ENCODE measurements at places on chromosomes 16 and 17.

- DNase-seq: no peak
Measured at GRCh38 chr16:24577167-24577566, 37.8 kb downstream of the RBBP6 start.

DNA sequence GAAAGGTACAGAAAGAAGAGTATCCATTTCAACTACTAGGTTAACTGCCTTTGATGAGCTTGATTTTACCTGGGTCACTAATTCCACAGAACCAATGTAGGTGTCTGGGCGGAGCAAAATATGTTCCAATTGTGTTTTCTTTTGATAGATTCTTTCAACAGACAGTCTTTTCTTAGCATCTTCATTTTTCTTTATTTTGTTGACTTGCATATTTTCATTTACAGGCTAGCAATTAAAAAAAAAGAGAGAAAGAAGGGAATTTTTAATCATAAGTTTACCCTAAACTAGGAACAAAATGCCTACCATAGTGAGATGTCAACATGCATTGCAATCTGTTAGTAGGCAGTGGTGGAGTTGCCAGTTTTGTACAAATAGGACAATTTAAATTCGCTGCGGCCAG lies 1.0 kb downstream of the TOP2A start:
- no peak for DNase-seq

DNA sequence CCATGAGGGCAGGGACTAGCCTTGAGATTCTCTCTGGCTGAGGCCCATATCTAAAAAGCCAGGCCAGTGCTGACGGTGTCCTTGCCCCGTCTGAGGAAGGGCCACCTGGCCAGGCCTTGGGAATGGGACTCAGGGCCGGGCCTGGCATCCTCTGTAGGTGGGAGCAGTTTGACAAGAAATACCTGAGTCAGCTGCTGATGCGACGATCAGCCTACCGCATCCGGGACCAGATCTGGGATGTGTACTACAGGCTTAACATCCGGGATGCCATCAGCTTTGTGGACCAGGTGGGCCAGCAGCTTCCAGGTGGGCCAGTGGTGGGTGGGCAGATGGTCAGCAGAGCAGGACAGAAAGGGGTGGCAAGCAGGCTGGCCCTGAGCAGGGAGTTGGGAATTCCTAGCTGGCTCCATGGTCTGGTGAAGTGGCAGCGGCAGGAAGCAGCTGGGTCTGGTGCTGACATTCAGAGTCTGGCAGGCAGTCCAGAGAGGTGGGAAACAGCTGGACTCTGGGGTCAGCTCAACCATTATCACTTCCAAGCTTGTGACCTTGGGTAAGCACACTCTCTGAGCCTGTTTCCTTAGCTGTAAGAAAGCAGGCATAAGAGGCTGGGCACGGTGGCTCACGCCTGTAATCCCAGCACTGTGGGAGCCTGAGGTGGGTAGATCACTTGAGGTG lies 9.5 kb downstream of the SLC9A5 start:
- DNase-seq: no peak

GRCh38 chr17:43316522-43317142 lies 82.2 kb upstream of the ARL4D start:
- DNase-seq: no peak

GRCh38 chr16:84717484-84717883 lies 17.7 kb downstream of the USP10 start:
- no peak for DNase-seq

DNA sequence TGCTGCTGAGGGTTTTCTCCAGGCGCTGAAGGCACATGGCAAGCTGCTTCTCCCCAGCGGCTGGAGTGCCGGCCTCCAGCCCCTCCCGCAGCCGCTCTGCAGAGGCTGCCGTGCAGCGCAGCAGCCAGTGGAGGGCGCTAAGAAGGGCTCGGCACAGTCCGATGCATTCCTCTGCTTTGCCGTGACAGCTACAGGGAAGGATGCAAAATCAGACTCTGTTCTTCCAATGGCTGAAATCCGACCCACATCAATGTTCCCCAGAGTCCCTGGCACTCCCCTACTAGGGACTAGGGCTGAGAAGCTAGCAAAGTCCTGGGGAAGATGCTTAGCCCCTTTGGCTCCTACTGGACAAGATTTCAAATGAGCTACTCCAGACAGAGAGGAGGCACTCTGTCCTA lies 19.0 kb downstream of the MED24 start:
- no peak for DNase-seq

DNA sequence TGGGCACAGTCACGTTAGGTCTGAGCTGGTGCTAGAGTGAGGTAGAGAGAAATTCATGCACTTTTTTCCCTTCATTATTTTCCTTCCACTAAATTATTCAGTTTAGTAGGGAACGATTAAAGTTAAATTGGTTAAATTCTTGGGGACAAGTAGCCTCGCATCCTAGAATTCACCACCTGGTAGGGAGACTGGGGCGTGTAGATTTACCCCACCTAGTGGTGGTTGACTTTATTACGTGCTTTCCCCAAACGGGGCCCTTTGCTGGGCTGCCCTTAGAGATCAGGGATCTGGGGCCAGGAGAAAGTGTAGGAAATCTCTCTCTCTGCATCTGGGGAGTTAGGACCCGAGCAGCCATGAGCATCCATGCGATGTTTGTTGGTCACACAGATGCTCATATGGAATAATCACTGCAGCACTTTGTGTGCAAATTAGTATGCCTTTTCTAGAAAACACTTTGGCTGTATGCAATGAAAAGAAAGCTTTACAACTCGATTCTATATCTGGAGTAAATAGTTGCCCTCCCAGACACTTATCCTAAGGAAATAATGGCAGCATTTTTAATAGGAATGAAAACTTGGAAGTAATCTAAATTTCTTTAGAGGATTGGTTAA lies 107.0 kb downstream of the PLCG2 start:
- no peak for DNase-seq

GRCh38 chr16:66717112-66717675 lies 20.7 kb upstream of the CMTM4 start:
- no peak for DNase-seq

DNA sequence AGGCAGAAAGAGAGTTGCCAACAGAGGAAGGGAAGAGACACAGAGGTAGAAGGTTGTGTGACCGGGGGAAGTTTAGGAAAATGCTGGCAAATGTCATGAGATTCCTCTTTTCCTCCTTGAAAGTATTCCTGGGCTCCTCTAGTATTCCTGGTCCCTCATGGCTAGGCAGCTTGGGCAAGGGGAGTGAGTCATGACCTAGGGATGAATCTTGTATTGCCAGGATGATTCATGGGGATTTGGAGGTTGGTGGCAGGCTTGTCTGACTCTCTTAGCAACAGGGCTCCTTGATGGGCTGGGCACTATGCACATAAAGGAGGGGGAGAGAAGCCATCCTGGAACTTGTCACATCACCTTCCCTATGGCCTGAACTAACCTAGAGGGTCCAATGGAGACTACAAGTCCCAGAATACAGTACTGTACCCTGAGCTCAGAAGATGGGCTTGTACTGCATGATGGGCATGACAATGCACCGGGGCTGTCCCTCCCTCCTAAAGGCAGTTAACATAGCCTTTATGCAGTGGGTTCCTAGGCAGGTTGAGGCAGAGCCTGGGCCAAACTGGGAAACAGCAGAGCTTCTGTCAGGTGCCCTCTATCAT lies 2.1 kb upstream of the SEZ6 start:
- DNase-seq: no peak

DNA sequence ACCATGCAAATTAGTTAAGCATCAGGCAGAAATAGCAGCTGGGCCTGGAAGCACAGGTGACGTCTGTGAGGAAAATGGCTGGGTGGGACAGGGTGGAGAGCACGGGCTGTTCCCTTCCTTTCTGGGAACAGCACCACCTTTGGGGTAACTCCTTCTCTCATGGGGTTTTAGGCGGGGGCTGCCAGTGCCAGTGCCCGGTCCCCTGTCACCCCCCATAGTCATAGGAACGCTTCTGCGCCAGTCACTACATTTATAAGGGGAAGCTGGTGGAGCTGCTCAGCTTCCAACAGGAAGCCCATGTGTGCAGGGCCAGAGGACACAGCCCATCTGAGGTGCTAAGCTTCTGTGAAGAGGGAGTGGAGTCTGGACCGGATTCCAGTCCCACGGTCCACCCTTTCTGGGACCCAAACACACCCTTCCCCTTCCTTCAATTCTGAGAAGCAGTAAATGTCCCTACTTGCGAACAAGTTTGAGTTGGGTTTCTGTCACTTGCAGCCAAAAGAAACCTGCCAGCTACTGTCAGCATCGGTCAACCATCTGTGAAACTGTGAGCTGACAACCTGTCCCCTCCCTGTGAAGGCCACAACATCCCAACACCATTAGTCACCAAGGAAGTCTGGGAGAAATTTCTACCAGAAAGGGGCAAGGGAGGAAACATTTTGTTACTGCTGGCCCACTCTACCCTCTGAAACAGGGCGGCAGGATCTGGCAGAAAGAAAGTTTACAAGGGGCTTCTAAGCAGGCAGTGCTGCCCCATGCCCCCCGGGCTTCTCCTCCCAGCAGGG lies 86.0 kb upstream of the AMZ2 start:
- no peak for DNase-seq

- DNase-seq: peak; percentile 24
Measured at GRCh38 chr17:74280093-74280513, 6.1 kb downstream of the DNAI2 start.

DNA sequence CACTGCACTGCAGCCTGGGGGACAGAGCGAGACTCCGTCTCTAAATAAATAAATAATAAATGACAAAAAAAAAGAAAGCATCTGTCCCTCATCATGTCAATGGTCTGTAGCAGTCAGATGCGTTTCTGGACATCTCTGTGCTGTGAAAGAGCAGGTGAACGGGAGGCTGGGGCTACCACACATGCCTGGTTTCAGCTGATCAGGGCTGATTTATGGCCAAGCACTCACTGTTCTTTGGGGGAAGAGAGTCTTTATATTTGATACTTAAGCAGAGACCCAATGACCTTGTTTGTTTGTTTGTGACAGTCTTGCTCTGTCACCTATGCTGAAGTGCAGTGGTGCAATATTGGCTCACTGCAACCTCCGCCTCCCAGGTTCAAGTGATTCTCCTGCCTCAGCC lies 17.5 kb downstream of the KIAA0513 start:
- DNase-seq: no peak

GRCh38 chr16:67165121-67166078 lies 855 bp downstream of the HSF4 start:
- DNase-seq: no peak

- DNase-seq: peak; percentile 27
Measured at GRCh38 chr16:88815901-88816589, 4.3 kb upstream of the APRT start.

GRCh38 chr17:40820228-40820838 lies 2.1 kb downstream of the KRT10 start:
- DNase-seq: no peak

DNA sequence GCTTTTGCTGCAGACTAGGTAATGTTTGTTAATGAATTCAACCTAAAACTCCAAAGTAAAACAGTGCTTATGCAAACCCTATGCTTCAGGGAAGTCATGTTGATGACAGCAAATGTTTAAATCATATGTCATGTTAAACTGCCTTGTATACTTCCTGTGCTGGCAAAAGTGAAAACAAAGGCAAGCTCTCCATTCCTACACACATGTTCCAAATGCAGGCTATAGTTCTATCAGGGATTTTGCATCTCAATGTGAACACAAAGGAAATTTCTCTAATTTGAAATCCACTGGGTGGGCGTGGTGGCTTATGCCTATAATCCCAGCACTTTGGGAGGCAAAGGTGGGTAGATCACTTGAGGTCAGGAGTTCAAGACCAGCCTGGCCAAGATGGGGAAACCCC lies 19.3 kb downstream of the UNK start:
- no peak for DNase-seq

- DNase-seq: no peak
Measured at GRCh38 chr17:80663781-80664206, 119.2 kb downstream of the RPTOR start.

DNA sequence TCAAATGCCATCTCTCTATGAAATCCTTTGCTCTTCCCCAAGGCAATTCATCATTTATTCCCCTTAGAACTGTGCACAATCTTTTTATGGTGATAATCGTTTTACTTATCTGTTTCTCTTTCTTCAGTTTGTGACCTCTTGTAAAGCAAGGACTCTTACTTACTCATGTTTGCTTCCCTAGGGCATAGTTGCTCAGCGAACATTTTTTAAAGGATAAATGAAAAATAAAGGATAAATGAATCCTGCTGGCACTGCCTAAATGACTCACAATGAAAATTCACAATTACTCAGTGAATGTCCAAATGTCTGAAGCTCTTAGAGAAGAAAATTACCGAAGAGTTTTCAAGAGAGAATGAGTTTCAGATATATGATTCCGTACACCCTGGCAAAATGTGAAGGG lies 671.7 kb downstream of the CDH11 start:
- no peak for DNase-seq

- no peak for DNase-seq
Measured at GRCh38 chr17:56111706-56112485, 41.4 kb upstream of the ANKFN1 start.

GRCh38 chr17:17849147-17849820 lies 12.5 kb upstream of the SREBF1 start:
- DNase-seq: peak; percentile 77

- no peak for DNase-seq
Measured at GRCh38 chr17:48134912-48135480, 27.4 kb downstream of the SNX11 start.

DNA sequence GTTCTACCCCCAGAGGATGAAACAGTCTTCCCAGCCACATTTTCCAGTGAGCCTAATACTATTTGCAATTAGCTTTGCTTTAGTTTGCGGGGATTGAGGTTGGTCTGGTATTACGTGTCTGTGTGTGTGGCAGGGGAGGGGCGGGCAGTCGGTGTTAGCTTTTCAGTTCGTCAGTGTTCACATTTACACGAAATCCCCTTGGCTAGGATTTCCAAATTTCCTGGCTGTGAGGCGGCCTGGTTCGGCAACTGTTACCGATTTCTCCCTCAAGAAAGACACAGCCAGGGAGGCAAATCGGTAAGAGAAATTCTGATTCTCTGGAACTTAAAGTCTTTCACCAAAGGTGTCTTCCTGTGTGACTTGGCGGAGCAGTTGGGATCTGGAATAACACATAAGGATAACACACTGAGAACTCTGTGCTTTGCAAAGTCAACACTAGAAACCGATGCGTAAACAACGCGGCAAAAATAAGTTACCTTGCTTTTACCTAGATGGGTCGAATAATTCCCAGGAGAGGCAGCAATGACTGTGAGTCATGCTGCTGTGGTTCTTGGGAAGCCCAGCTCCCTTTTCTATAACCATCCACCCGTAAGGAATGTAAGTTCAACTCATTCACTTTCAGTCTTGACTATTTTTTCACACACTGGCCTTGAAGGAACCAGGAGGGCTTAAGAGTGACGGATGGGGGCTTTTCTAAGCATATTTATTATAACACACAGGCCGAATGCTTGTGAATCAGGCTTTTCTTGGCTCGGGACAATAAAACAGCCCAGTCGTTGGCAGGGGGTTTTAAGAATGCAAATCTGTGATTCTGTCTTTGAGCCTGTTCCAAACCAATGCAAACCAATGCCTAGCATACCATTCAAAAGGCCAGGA lies 24.2 kb downstream of the GPRC5B start:
- DNase-seq: no peak

- DNase-seq: no peak
Measured at GRCh38 chr17:83143817-83144231, 64.4 kb downstream of the METRNL start.
